ENCODE measurements at places on chromosomes 1 and 21. TPM values are rescaled to one million over a fixed set of nuclear protein-coding genes. Genes with fewer than 3 reads are reported as not detected.

CD48 gene
- not detected for total RNA-seq

TNFRSF18 gene
- total RNA-seq = not detected

ITLN2 gene
- not detected for total RNA-seq

BRDT gene
- total RNA-seq = not detected

PRSS38 gene
- not detected for total RNA-seq

MNDA gene
- total RNA-seq = not detected

SH2D5 gene
- total RNA-seq = 2.5 TPM

ACOT11 gene
- total RNA-seq = 5.4 TPM

AVPR1B gene
- total RNA-seq = not detected

FCRL4 gene
- not detected for total RNA-seq

ADGRL4 gene
- 55.9 TPM for total RNA-seq

FALEC gene
- not detected for total RNA-seq

LCE1E gene
- not detected for total RNA-seq

RCOR3 gene
- 24.4 TPM for total RNA-seq

ZNF683 gene
- not detected for total RNA-seq

TMPRSS15 gene
- total RNA-seq = 0.06 TPM

TRIM63 gene
- total RNA-seq = under 0.01 TPM

UBE2U gene
- total RNA-seq = not detected

VAV3 gene
- 0.31 TPM for total RNA-seq

SERTAD4 gene
- 3.4 TPM for total RNA-seq

LRRC7 gene
- not detected for total RNA-seq

AMPD1 gene
- total RNA-seq = not detected

HCRTR1 gene
- total RNA-seq = 0.26 TPM

LDLRAD1 gene
- not detected for total RNA-seq

LRRC8B gene
- 0.75 TPM for total RNA-seq

SLC37A1 gene
- 7.2 TPM for total RNA-seq

SLC9C2 gene
- not detected for total RNA-seq

SPRR2D gene
- total RNA-seq = not detected

LENEP gene
- total RNA-seq = 0.99 TPM

LCE6A gene
- total RNA-seq = not detected

RTCA gene
- 38.1 TPM for total RNA-seq

SCMH1 gene
- 14.6 TPM for total RNA-seq

TMEM125 gene
- total RNA-seq = not detected

FABP3 gene
- total RNA-seq = 57.1 TPM

MYOG gene
- not detected for total RNA-seq

MX1 gene
- 5.7 TPM for total RNA-seq

AIM2 gene
- total RNA-seq = not detected

VHLL gene
- total RNA-seq = not detected

LCE1B gene
- total RNA-seq = not detected

KCNT2 gene
- total RNA-seq = 4.2 TPM

TFF3 gene
- total RNA-seq = 0.68 TPM

LCE1A gene
- not detected for total RNA-seq

ATP1A2 gene
- under 0.01 TPM for total RNA-seq

TNFAIP8L2 gene
- not detected for total RNA-seq

RGS18 gene
- not detected for total RNA-seq

OR2G2 gene
- total RNA-seq = not detected

TNNT2 gene
- total RNA-seq = not detected

ADAM30 gene
- total RNA-seq = not detected

MPZ gene
- 1.7 TPM for total RNA-seq

DNM3 gene
- total RNA-seq = 1.2 TPM

IQGAP3 gene
- 18.8 TPM for total RNA-seq

S100A14 gene
- total RNA-seq = 0.25 TPM

ABCA4 gene
- 0.53 TPM for total RNA-seq

CCDC185 gene
- not detected for total RNA-seq

PERM1 gene
- total RNA-seq = 0.06 TPM

OXCT2 gene
- 5.4 TPM for total RNA-seq

PLA2G5 gene
- 3.9 TPM for total RNA-seq

HMGCL gene
- total RNA-seq = 50.6 TPM

CFAP74 gene
- total RNA-seq = not detected

ACTL8 gene
- not detected for total RNA-seq

Measured in aortic smooth muscle cell (primary cell).